ENCODE measurements at places on chromosomes 3 and 15.

GRCh38 chr3:39808467-39809180 lies 785 bp upstream of the MYRIP start:
- DNase-seq: peak; percentile 40

- DNase-seq: peak; percentile 41
Measured at GRCh38 chr3:127613406-127613805, 15.2 kb downstream of the MCM2 start.

DNA sequence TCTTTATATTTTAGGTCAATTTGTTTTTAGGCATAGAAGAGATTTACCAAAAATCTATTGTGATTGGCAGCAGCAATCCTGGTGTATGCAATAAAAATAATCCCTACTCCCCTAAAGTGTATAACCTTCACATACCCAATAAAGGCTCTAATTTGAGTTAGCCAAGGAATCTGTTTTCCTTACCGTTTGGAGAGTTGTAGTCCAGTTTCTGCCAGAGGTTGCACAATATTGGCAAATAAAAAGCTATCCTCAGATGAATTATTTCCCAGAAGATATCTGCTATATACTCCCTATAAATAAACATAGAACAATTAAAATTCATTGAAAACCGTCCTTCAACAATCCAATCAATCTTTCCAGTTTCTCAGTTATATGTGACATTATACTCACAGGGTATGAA lies 31.1 kb downstream of the ACKR4 start:
- DNase-seq: no peak

GRCh38 chr3:196778755-196779154 lies 39.1 kb downstream of the PAK2 start:
- peak; percentile 90 for DNase-seq

- DNase-seq: no peak
Measured at GRCh38 chr3:53092942-53093341, 37.3 kb downstream of the RFT1 start.

- no peak for DNase-seq
Measured at GRCh38 chr15:60626051-60626450, 147.1 kb upstream of the ICE2 start.

DNA sequence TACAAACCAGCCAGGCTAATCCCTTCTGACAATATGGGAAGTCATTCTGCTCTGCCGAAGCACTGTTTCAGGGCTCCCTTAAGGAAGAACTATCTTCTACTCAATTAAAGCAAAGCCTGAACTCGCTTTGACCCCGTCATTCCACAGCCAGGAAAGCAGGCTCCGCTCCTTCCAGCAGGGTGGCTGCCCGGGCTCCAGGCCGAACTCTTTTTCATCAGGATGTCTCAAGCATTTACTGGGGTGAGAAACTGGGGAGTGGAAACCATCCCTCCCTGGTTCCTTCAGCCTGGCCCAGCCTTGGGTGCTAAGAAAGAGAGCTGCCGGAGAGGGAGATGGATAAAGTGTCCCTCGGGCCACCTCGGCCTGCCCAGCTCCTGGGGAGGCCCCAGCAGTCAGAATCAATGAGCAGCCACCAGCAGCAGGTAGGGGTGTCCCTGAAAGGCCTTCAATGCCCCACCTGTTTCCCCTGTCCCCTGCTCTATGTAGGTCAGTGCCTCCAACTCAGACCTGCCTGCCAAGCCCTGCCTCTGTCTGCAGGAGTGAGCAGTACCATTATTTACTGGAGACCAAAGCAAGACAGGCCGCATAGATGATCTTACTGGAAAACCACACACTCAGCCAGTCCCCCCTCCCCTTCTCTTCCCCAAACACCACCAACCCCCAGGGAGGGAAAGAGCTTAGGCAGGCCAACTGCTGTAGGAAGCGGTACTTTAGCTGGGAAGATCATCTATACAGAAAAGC lies 225.6 kb upstream of the TLE3 start:
- DNase-seq: peak; percentile 20
